Stimulated activated CD8-positive, alpha-beta memory T cell treated with anti-CD3 and anti-CD28 coated beads, Interleukin-7, amount 100 ng/mL, for 24 hours (primary cell): ENCODE measurements at places on chromosomes 7 and 10.

- no peak for DNase-seq
Observed at GRCh38 chr10:130188195-130189175, 52.3 kb downstream of the GLRX3 start.

DNA sequence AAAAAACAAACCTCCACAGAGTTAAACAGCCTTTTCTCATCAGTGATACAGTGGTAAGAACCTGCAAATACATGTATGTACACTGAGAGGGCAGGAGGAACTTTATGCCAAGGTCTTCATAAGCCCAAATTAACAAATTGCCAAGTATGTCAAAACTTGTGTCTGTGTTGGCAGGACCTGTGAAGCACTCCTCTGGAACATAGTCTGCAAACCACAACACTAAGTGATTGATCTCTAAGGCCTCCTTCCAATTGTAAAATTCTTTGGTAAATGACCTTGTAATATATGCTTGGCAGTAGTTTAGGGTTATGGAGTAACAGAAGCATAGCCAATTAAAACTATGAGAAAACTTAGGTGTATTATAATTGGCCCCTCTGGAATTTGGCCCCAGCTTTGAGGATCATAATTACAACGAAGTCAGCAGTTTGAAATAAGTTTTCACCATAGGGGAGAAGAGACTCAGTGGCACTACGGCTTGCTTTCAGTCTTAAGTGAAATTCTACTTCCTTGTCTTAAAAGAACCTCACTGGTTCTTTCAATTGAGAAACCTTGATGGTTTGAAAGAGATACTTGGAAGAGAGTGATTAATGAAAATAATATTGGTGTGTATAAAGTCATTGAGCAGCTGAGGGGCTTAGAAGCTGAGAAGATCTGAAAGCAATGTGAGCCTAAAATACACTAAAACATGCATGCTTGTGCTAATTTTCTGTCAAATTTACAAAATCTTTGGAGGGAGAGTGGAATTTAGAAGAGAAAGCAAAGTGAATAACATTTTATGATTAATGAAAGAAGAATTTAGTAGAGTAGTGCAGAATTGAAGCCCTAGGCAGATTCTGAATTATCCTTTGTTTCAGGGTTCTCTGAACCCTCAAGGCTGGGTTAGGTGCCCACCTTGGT lies 57.6 kb downstream of the CNNM2 start:
- DNase-seq = no peak

DNA sequence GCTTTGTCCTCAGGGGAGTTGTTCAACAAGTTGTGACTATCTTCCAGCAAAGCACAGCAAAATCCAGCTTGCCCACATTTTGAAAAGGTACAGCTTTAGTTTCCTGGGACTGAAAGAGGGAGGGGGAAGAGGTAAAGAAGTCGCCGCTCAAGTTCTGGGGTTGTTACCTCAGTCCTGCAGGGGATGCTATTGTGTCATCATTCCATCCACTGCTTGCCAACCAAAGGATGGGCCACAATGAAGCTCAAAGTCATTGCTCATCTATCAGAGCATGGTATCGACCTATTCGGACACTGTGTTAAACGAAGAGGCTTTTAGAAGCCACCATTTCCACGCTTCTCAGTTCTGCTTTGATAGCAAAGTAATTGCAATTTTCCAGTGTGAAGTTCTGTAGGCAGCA lies 34.3 kb downstream of the NPY start:
- DNase-seq = no peak

DNA sequence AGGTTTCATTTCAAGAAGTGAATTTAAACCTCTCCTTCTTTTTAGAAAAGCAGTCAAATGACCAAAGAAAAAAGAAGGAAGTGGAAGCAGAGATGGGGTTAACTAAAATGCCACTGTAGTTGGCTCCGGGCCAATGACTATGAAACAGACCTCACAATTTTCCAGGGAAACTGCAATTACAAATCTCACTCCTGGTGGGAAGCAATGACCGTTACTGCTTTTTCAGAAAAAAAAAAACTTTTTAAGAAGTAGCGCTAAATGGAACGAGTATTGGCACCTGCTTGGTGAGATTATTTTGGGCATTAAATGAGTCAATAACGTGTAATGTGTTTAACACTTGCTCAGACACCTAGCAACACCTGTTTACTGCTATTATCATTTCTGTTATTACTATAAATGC lies 1.2 kb downstream of the SFRP4 start:
- DNase-seq = no peak

DNA sequence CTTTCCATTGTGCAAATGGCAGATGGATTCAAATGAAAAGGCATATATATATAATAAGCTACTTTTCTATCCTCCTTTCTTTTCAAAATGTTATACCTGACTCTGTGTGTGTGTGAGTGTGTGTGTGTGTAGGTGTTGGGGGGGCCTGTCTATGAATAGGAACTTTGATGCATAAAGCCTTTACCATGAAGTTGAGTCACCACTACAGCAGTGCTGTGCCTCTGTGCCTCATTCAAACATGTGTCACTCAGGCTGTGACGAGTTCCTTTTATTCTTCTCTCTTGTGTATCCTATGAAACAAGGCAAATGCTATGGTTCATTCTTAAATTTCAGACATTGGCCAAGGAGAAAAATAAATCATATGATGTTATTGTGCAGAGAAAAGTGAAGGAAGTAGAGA lies 52.7 kb upstream of the DKK1 start:
- DNase-seq = no peak

- DNase-seq = no peak
Observed at GRCh38 chr10:49831352-49832035, 69.4 kb upstream of the OGDHL start.

GRCh38 chr10:31341552-31341951 lies 22.5 kb downstream of the ZEB1 start:
- no peak for DNase-seq

GRCh38 chr7:131302876-131303707 lies 24.6 kb upstream of the MKLN1 start:
- no peak for DNase-seq

- DNase-seq = no peak
Observed at GRCh38 chr7:143314127-143314526, 1.8 kb upstream of the CLCN1 start.

DNA sequence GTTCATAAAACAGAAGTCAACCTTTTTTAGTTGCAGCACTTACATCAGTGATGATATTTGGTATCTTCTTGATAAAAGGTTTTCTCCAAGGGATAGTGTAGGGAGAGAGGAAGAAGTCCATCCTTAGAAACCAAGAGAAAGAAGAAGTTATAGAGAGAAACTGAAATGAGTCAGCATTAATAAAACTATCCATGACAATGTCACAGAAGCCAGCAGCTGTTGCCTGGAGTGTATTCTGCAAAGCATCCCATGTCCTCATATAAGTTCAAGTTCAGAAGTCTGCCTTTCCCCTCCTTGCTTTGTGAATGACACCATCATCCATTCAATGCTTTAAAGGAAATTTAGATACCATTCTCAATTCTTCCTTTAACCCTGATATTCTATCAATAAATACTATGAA lies 14.4 kb upstream of the COL1A2 start:
- DNase-seq = no peak

GRCh38 chr7:23714150-23714464 lies 4.1 kb downstream of the STK31 start:
- no peak for DNase-seq

DNA sequence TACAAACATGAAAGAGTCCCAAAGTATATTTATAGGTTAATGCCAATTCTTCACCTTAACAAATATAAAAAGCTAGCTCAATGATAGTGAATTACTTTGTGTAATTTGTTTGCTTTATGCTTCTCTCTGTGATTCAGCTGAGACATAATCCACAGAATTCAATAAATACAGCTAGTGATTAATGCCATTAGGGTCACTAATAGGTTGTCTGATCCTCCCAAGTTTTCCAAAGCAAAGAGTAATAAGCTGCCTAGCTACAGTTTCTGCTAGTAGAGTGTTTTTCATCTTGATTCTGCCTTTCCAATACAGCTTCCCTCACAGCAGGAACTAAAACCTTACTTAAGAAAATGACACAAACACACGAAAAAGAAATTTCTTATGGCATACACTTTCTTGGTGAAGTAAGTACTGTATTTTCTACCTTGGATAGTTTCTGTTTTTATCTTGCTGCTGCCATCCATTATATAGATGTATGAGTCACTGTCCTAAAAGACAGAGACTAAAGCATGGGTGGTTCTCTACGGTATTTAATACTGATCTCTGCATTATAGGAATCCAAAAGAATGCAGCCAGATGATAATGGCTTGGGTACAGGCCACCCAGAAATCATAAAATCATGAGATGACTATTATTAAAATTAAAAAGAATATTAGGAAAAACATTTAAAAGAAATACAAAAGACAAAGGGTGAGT lies 170.0 kb downstream of the TPK1 start:
- no peak for DNase-seq

DNA sequence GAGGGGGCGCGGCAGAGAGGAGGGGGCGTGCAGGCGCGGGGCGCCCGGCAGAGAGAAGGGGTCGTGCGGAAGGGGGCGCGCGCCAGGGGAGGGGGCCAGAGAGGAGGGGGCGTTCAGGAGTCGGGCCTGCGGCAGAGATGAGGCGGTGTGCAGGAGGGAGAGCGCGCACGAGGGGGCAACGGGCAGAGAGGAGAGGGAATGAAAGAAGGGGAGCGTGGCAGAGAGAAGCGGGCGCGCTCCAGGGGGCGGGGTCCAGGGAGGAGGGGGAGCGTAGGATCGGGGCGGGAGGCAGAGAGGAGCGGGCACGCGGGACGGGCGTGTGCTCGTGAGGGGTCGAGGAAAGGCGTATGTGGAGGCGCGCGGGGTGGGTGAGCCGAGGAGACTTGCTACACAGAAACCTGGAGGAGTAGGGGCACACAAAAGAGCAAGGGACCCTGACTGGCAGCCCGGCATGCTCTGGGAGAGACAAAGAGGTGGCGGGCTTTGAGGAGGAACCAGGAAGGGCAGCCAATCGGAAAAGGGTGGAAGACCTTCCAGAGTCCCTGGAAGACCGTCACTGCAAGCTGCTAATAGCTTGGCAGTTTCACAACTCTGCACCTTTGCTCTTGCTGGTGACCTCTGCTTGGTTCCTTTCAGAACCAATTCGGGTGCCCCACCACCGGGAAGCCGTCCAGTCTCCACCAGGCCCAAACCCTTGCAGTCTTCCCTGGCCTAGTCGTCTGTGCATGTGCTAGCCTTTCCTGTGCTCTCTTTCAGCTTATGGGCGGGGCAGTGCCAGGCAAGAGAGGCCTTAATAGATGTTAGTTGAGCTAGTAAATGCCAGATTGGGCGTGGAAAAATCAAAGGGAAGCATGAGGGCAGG lies 639 bp downstream of the DYDC2 start:
- no peak for DNase-seq

- no peak for DNase-seq
Observed at GRCh38 chr7:144516729-144517525, 113.4 kb upstream of the NOBOX start.

DNA sequence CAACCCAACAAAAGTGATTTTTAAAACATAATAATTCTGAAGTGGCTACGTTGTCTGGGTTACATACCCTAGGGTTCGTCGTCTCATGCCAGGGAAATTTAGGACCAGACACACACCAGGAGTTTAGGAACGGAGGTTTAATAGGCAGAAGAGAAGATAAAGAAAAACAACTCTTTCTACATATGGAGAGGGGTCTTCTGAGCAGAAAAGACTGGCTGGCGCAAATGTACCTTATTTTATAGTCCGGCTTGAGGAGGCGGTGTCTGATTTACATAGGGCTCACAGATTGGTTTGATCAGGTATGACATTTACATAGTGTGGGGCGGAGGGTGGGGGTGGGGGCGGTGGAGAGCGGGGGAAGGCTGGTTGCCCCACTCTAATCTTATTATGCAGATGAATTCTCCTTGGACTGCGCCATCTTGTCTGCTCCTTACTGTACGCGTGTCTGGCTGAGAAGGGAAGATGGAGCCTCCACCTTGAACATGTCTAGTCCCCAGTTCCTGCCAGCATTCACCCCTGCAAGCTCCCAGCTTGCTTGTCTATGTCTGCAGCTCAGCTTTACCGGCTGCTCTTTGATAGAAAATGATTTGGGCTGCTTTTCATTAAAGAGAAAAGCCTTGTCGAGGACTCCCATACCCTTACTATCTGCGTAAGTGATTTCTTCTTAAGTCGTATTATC lies 98.7 kb downstream of the RALA start:
- DNase-seq = no peak

DNA sequence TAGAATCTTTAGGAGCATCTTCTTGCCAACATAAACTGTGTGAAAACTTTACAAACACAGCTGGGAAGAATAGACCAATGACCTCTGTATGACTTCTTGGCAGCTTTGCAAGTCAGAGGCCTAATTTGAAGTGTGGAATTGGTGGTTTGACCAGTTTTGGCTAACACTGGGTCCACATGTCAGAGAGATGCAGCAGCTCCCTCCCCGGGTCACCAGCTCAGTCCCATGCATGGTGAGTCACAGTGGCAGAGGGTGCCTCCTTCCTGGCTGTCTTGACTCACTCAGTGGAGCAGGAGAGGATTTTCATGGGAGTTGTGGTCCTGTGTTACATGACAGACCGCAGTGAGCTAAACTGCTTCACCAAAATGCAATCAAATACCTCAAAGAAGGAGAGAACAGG lies 8.2 kb upstream of the STARD3NL start:
- DNase-seq = no peak

- no peak for DNase-seq
Observed at GRCh38 chr7:78968951-78969350, 484.5 kb downstream of the MAGI2 start.

GRCh38 chr10:12833451-12833850 lies 168.1 kb downstream of the CCDC3 start:
- no peak for DNase-seq

DNA sequence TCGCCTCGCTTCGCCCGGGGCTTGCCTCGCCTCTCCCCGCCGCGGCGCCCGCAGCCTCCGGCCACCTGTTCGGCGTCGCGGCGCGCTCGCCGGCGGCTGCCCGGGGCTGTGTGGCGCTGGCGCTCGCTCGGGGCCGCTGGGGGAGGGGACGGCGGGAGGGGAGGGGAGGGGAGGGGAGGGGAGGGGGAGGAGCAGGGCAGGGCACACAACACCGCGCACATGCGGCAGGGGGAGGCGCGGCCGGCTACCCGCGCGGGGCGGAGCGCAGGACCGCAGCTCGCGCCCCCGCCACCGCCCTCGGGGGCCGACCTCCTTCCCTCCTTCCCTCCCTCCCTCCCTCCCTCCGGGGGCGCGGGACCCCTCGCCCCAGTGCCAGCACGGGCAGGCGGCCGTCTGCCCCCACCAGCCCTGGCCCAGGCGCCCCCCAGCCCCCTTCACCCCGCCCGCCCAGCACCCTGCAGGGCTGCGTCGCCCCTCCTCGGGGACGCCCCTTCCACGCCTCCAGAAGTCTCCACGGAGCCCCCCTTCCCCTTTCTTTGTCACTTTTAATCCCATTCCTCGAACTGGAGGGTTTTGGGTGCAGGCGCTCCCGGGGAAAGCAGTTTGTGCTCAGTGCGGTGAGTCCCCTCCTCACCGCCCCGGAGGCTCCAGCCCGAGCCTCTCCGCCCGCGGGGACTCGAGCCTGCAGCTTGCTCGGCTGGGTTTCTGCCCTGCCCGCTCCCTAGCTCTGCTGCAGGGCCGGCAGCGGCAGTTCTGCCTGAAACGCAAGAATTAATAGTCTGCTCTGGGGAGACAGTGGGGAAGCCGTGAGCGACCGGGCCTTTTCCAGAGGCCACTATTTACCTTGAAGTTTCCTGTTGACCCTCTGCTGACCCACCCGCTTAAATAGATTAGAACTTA lies at the start of gene PARD3:
Gene PARD3, minus strand, starts transcription at position 112 of the 900 bp plus-strand sequence. CDS start 301 bp downstream, outside the sequence.
- no peak for DNase-seq

- no peak for DNase-seq
Observed at GRCh38 chr10:131431533-131431932, 120.0 kb upstream of the TCERG1L start.

- DNase-seq = no peak
Observed at GRCh38 chr7:390761-391410, 100.9 kb downstream of the FOXL3 start.

- no peak for DNase-seq
Observed at GRCh38 chr10:124626759-124627380, 117.3 kb downstream of the FAM53B start.
